NCI-H1092 treated with DMSO at 0.1 percent for 48 hours (cell line): ENCODE measurements at places on chromosomes 6 and 20.
A peak's percentile ranks its signal among the peaks of the same experiment; 100 is the strongest.

DNA sequence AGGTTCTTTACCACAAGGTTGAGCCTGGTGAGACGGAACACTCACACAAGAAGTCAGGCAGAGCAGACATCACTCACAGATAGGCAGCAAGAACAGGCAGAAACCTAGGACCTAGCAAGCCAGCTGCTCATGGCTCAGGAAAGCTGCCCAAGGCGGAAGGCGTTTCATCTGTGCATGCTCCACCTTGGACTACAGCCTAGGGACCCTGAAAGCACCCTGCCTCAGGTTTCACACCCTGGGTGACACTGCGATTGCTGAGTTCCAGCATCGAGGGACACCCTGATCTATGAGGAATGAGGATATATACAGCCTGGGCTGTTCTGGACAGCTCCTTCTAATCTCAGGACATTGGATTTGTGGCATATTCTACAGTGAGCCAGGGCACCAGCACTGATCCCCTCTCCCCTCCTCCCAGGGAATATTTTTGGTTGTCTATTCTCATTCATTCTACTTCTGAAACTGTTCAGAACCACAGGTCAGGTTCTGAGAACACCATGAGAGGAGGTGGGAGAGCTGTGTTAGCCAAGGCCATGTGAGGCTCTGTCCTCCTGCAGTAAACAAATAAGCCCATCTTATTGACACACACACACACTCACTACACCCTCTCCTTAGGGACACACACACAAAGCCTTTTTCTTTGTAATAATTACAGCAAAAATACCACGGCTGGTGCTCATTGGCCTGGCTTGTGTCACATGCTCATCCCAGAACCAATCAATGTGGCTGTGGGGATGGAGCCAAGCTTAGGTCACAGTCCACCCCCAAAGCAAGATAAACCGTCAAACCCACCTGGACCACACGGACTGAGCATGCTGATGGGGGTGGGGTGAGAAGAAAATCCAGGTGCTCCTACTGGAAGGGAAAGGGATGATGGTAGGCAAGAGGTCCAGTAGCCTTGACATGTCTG is 26.3 kb upstream of the PMEPA1 start:
- DNase-seq: no peak

- peak; percentile 45 for DNase-seq
Measured at GRCh38 chr6:41846666-41847237, 48.4 kb downstream of the USP49 start.

- DNase-seq: peak; percentile 75
Measured at GRCh38 chr6:170243386-170243785, 47.5 kb downstream of the DLL1 start.

- peak; percentile 97 for DNase-seq
Measured at GRCh38 chr20:5691918-5692618, 58.1 kb upstream of the SHLD1 start.

- no peak for DNase-seq
Measured at GRCh38 chr6:7848229-7848628, 62.4 kb downstream of the TXNDC5 start.

DNA sequence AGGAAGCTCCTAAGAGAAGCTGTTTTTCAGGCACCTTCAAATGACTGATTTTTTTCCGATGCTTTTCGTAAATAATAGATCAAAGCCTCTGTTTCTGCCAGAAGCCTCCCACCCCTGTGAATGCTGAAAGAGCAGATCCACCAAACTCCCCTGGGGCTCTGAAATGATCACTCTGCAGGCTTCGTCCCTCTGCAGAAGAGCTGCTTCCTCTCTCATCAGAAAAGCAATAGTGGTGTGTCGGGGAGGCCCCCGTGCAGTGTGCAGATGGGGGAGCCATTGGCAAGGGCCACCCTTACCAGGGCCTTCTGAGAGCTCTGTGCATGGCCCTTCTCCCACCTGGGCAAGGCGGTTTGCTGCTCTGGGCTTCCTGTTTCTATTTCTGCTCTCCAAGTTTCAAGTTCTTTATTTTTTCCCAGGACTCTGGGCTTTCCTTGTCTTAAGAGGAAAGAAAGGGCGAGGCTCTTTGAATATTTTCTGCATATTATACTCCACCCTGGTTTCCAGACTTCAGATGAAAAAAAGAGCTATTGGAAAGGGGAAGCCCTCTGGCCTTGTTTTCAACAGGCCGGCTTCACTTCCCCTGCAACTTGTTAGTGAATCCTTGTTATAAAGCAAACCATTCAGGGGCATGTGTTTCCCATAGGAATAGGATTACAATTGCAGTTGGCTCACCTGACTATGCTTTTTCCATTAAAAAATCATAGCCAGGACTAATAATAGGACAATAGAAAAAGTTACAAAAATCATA is 155.2 kb downstream of the TTLL2 start:
- no peak for DNase-seq

- DNase-seq: no peak
Measured at GRCh38 chr6:125948455-125948854, 8.1 kb upstream of the HINT3 start.

GRCh38 chr6:2998998-2999617 is 586 bp upstream of the NQO2 start:
- DNase-seq: no peak

DNA sequence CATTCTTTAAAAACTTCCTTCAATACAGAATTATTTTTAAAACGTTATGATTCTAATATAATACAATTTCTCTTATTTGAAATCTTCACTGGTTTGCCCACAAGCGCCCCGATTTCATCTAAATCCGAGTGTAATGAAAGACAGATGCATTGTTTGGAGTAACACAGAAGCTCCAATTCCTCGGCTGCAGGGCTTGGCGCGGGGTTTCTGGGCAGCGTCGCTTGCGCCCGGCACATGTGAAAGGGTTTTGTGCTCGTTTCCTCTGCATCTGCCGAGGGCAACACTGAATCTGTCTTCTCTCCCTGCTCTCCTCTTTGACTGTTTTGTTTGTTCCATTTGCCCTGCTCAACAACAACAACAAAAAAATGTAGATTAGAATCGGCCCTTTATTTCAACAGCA is 248.6 kb upstream of the QKI start:
- no peak for DNase-seq

DNA sequence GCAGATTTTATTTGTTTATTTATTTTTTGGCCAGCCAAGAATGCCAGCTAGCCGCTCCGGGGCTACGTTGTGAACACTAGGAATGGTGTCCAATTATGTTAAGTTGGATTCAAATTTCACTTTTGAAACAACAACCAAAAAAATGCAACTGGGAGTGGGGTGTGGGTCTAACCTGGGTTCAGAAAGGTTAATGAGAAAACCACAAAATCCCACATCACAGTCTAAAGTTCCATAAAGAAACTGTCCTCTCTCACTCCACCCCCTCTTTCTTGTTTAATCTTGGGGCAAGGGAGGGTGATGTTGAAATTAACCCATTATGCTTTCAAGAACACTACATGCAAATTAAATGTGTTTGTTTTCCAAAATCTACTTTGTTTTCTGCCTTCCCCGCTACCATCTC is 77.2 kb downstream of the LINC00237 start:
- DNase-seq: no peak

GRCh38 chr20:23121751-23122320 is 35.7 kb upstream of the CD93 start:
- no peak for DNase-seq

DNA sequence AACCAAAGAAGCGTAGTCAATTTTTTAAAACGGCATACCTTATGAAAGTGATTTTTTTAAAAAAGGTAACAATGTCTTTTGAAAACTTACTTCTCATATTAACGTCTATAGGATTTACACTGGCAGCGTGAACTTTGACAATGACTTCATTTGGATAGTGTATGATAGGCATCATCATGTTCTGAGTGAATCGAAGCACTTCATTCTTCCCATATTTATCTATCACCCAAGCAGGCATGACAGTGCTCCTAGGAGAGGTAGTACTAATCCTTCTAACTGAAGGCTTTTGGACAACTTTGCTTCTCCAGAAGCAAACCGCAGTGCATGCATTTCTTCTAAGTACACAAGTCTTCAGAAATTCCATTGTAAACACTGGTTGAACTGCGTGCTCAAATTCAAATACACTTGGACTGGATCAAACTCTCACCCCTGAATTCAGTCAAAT is 618 bp downstream of the RTN4IP1 start:
- no peak for DNase-seq

DNA sequence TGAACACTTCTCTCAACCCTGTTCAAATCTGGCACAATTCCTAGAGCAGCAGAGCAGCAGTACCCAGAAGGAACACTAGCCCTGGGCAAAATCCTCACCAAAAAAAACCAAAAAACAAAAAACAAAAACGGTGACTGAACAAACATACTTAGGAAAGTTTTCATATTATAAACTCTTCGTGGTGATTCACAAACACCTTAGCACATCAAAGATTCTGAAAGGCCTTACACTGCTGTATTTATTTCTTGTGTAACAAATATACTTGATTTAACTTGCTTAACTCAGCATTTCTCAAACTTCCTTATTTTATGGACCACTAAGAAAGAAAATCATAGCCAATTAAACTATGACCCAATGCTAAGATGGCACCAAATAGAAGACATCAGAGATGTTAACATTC is 57.8 kb upstream of the RREB1 start:
- DNase-seq: no peak

DNA sequence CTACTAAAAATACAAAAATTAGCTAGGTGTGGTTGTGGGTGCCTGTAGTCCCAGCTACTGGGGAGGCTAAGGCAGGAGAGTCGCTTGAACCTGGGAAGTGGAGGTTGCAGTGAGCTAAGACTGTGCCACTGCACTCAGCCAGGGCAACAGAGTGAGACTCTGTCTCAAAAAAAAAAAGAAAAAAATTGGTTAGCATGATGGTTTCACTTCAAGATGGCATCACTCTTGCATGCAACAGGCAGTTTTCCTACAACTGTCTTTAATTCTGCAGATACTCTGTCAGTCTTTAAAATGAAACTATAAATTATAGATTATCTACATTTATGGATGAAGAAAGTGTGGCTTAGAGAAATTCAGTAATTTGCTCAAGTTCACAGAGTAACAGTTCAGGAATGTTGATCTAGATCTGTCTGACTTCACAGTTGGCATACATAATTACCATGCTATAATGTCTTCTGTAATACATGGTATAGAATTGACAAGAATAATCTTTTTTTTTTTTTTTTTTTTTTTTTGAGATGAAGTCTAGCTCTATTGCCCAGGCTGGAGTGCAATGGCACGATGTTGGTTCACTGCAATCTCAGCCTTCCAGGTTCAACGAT is 27.0 kb downstream of the ITCH start:
- no peak for DNase-seq

DNA sequence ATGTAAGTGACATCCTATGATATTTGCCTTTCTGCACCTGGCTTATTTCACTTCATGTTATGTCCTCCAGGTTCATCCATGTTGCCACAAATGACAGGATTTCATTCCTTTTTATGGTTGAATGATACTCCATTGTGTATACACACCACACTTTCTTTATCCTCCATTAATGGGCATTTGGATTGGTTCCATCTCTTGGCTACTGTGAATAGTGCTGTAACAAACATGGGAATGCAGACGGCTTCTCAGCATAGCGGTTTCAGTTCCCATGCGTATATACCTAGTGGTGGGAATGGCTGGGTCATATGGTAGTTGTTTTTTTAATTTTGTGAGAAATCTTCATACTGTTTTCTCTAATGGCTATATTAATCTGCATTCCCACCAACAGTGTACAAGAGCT is 14.8 kb downstream of the MTHFD1L start:
- DNase-seq: peak; percentile 78

- no peak for DNase-seq
Measured at GRCh38 chr6:145003145-145003544, 718.0 kb downstream of the UTRN start.

DNA sequence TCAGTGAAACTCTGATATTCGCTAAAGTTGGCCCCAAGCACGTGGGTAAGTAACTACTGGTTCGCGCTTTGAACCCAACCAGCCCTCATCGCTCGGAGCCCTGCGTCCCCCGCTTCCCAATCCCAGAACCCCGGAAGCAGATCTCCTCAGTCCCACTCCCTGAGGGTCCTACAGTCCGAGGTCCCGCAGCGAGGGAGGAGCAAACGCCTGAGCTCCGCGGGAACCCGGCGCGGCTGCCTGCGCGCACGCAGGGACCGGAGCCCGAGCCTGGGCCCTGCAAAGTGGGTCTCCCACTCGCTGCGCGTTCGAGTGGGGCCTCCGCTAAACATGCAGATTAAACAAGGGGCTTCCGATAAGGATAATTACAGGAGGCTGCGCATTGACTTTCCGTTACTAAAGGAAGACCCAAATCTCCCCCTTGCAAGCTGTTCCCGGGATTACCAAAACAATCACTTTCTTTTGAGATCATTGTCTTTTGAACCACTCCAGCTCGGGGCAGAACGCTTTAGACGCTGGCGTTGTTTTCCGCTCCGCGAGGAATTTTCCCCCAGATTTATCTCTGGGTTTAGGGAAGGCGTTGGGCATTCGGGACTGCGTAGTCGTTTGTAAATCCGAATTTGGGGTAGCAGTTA is 1.3 kb upstream of the VSX1 start:
- DNase-seq: no peak

DNA sequence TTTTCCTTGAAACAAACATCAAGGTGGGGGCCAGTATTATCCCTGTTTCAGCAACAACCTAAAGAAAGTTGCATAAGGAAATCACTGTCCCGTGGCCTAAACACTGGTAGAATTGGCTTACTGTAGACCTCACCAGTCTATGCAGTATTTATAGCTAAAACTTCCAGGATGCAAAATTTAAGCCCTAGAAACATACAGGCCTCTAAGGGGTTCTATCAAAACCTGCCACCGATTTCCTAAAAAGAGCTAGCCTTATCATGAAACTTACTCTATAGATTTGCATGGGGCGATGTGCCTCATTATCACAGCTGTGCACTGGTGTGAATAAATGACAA is 84.3 kb upstream of the FOXQ1 start:
- DNase-seq: no peak

- peak; percentile 1 for DNase-seq
Measured at GRCh38 chr6:100266494-100267401, 198.0 kb downstream of the SIM1 start.

DNA sequence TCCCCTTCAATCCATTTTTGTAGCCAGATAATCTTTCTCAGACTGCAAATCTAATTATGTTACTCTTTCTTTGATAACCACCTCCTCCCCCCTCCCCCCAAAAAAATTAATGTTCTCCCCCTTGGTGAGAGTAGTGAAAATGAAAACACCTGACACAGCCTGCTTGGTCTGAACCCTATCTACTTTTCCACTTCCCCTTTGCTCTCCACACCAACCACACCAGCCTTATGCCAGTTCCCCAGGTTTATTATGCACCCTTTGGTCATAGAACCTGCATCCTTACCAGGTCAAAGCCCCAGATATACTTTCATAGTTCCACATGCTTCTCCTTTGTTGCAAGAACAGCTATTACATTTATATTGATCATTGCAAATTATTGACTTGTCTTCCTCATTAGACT is 19.4 kb downstream of the PFDN4 start:
- DNase-seq: no peak

DNA sequence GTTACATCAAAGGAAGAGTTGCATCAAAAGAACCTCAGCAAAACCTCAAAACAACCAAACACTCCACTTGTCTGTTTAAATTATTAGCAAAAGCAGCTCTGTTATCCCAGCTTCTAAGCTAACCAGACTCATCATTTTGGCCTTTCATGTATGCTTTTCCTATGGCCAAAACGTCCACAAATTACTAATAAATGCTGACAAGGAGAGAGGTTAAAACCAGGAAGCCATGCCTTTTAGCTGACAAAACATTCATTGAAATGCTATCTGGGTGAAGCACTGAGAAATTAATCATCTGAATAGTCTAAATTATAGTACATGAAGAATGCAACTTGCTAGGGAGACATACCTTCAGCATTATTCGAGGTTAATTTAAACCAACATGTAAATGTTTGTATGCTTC is 80.6 kb downstream of the LAMA2 start:
- DNase-seq: no peak

- DNase-seq: peak; percentile 53
Measured at GRCh38 chr20:19808498-19808897, 50.4 kb downstream of the RIN2 start.
